ENCODE measurements at places on chromosomes 5 and 9.
A peak's percentile ranks its signal among the peaks of the same experiment; 100 is the strongest.

GRCh38 chr5:107483231-107484024 lies 187.3 kb downstream of the EFNA5 start:
- DNase-seq = peak; percentile 9

DNA sequence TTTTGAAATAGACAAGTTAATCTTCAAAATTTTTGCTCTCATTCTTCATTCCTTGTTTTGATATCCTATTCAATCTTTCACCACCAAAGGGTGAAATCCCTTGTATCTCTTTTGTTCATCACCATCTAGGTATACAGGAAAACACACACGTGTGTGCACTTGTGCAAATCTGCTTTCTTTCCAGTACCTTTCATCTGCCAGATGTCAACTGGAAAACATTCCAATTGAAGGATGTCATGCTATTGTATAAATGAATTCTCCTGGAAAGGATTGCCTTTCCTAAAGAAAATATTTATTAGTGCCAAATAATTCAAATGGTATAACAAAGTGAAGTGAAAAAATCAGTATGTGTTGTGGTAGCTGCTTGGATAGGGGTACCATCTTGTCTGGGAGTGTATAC lies 123.7 kb downstream of the RANBP17 start:
- DNase-seq = no peak

GRCh38 chr5:128711216-128711615 lies 173.2 kb upstream of the FBN2 start:
- DNase-seq = no peak

- DNase-seq = no peak
Measured at GRCh38 chr9:18692268-18692667, 218.3 kb downstream of the ADAMTSL1 start.

- DNase-seq = no peak
Measured at GRCh38 chr9:85416715-85417114, 325.0 kb downstream of the AGTPBP1 start.

GRCh38 chr9:72440992-72441847 lies 76.2 kb upstream of the ZFAND5 start:
- no peak for DNase-seq

DNA sequence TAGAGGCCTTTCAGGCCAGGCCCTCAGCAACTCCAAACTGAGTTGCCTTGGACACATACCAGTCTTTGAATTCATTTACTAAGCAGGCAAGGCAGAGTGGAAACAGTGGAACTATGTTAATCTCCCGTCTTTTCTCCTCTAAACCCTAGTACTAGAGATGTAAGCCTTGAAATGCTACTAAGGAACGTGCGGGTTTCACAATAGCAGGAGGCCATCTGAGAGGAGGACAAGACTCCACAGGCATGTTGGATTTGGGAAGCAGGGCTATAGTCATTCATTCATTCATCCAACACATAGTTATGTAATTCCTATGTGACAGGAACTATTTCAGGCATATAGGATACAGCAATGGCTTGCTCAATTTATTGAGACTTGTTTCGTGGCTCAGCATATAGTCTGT lies 3.3 kb upstream of the OCLN start:
- no peak for DNase-seq

GRCh38 chr5:7827610-7828009 lies 23.3 kb downstream of the CFAP90 start:
- no peak for DNase-seq

GRCh38 chr9:121489344-121489743 lies 10.3 kb downstream of the GGTA1 start:
- DNase-seq = no peak

GRCh38 chr5:98933445-98934072 lies 4.8 kb upstream of the CHD1 start:
- DNase-seq = peak; percentile 45

- DNase-seq = no peak
Measured at GRCh38 chr9:88737876-88738275, 202.9 kb downstream of the NXNL2 start.

GRCh38 chr5:87069974-87070608 lies 197.6 kb upstream of the RASA1 start:
- DNase-seq = no peak

GRCh38 chr5:142683881-142684505 lies 1.9 kb downstream of the FGF1 start:
- DNase-seq = no peak

GRCh38 chr5:74576941-74577456 lies 63.5 kb downstream of the ENC1 start:
- peak; percentile 77 for DNase-seq

- DNase-seq = no peak
Measured at GRCh38 chr9:22005702-22006606, 3.2 kb downstream of the CDKN2B start.

GRCh38 chr5:131286400-131286715 lies 22.5 kb downstream of the CDC42SE2 start:
- no peak for DNase-seq

DNA sequence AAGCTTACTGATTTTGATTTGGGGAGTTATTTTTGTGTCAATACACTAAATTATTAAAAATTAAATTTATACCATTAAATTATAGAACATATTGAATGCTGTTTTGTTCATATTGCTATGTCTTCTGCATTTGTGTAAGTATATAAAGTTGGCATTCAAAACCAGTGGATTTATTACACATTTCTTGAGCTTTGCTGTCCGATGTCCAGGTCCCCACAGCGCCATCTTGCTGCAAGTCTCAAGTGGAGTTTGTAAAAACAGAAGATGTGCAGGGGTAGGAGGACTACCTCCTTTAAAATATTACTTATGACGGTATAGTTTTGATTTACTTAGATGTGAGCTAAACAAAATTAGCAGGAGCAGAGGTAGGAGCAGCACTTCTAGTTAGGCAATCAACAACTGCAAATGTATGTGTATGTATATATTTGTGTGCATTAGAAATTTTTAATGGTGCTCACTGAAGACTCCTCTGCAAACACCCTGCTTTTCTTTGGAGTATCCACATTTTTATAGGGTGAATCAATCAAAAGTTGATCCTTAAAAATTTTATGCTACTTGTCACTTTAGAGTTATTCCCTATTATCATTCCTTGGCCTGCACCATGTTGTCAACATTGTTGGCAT lies 37.4 kb downstream of the CPEB4 start:
- peak; percentile 13 for DNase-seq

- no peak for DNase-seq
Measured at GRCh38 chr9:100498592-100498991, 25.6 kb downstream of the TMEFF1 start.

DNA sequence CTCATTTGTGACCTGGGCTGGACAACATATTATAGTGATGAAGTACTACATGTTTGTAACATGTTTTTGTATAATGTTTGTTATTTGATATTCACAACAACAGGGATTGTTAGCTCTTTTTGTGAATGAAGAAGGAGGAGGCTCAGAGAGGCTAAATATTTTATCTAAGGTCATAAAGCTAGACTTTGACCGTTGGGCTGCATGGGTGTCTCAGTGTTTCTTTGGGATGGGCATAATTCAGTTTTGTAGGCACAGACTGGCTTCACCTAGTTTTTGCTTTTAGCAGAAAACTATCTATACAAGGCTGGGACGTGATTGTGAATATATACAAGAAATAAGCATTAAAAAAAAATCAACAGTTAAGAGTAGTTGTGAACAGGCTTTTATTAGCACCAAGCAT lies 15.0 kb upstream of the GNG10 start:
- DNase-seq = no peak

DNA sequence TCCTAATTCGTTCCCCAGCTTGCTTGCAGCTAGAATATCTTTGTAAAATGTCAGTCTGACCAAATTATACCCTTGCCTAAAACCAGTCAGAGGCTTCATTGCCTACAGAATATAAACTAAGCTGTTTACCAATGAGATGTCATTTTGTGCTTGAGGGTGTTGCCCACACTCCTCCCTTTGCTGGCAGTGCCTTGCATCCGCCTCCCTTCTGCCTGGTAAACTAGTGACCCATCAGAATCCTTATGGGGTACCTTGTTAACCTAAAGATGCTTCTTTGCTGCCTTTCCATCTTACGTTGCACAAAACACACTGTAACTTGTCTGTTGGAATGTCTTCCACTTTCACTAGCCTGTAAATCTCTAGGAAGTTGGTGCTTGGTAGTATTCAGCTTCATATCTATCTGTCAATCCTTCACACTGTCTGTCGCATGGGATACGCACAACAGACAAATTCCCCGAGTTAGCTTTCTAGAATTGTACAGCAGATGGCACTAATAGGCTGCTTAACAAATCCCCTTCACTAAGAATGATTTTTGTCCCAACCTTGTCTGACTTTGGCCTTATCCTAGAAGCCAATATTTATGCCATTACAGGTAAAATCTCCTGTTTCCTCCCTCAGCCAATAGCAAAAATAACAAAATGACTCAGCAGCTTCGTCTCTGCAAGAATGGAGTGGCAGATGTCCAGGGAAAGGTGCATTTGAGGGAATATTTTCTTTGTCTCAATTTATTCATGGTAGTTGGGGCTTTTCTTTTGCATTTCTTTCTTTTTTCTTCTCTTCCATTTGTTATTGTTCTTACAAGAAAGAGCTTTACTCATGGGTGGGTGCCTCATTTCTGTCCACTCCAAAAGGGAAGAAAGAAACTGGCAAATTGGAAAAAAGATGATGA lies 3.0 kb downstream of the NUDT2 start:
- DNase-seq = peak; percentile 25

DNA sequence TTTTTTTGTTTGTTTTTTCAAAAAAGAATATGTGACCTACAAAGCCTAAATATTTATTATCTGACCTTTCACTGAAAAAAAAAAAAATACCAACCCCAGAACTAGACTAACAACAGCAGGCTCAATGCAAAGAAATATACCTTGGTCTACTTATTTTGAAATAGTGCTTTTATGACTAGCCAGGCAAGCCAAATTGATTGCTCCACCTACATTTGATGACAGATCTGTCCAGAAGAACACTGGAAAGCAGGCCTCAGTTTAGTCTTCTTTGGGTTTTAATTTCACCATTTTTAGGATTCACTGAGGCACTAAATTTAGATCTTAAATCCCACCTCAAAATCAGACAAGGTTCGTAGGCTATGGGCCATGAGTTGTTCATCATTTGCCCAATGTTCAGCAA lies 97.3 kb downstream of the PLPP1 start:
- no peak for DNase-seq

- no peak for DNase-seq
Measured at GRCh38 chr9:75389101-75389500, 300.8 kb downstream of the OSTF1 start.

DNA sequence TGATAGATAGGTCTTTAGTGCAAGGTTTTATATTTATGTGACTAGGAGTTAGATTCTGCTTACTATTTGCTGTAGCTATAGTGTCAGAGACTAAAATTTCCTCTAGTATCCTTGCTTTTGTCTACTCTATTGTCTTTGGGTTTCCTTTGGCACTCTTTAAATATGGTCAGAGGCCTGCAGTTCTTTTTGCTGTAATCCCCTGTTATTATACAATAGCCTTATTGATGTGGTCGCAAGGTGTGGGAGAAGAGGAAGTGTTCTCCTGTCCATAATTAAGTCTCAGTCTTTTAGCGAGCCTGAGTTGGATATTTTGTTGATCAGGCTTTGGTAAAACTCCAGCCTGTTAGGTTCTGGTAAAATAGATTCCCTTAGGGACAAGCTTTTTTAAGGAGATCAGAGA lies 34.9 kb downstream of the LURAP1L start:
- no peak for DNase-seq

GRCh38 chr5:154580422-154580821 lies 102.4 kb upstream of the HAND1 start:
- DNase-seq = no peak

- DNase-seq = no peak
Measured at GRCh38 chr5:71697967-71698366, 21.1 kb upstream of the CARTPT start.

DNA sequence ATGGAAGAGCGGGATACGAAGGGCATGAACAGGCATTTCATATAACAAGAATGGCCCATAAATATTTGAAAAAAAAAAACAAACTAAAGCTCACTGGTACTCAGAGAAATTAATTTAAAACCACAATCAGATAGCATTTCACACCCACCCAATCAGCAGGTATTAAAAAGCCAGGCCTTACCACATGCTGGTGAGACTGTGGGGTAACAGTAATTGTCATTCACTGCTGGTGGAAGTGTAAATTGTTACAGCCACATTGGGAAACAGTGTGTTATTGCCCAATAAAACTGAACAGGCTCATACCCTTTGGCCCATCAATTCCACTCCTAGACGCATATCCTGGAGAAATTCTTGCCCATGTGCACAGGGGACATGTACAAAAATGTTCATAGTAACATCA lies 66.0 kb downstream of the PLAC8L1 start:
- no peak for DNase-seq

- no peak for DNase-seq
Measured at GRCh38 chr5:135885031-135885430, 10.6 kb downstream of the IL9 start.

- DNase-seq = no peak
Measured at GRCh38 chr9:78884611-78885150, 587.8 kb downstream of the PSAT1 start.

GRCh38 chr9:109843641-109844040 lies 63.6 kb downstream of the PALM2AKAP2 start:
- DNase-seq = no peak

- no peak for DNase-seq
Measured at GRCh38 chr5:133848341-133848811, 120.0 kb downstream of the C5orf15 start.

Data from activated CD4-positive, alpha-beta T cell treated with anti-CD3 and anti-CD28 coated beads, Interleukin-2, Interleukin-4, amounts not matched to agents 100 ng/mL and 50 ng/mL, durations not matched to agents 16 hours and 8 hours (primary cell).